ENCODE measurements at places on chromosomes 4 and X. TPM values are rescaled to one million over a fixed set of nuclear protein-coding genes. Genes with fewer than 3 reads are reported as not detected.

DNA sequence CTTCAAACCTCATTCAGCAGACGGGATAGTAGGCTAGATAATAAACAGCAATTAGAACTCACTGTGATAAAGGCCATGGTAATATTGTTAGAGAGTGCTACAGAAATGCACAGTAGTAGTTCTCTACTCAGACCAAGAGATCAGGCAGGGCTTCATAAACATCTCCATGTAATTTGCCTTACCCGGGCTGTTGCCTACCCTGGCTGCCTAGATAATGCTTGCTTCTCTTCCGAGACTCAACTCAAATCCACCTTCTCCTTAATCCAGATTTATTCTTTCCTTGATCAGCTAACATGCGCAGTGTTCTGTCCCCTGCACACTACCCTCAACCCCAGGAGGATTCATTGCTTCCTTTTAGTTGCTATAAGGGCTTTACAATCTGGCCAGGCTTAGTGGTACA, 21.8 kb downstream of the ANK2 start:
- no peak for DNase-seq

- no peak for DNase-seq
Observed at GRCh38 chr4:61293707-61294400, 93.7 kb downstream of the ADGRL3 start.

- no peak for DNase-seq
Observed at GRCh38 chr4:150280081-150280895, 202.0 kb downstream of the DCLK2 start.

- DNase-seq = no peak
Observed at GRCh38 chrX:69010339-69010738, 154.9 kb downstream of the PJA1 start.

GRCh38 chr4:84913176-84913575, 53.3 kb downstream of the WDFY3 start:
- DNase-seq = no peak

The PRRG3 gene
- polyA plus RNA-seq = 32.9 TPM

The SLC6A8 gene
- polyA plus RNA-seq = 36.2 TPM

The UBE2D3 gene
- 273 TPM for polyA plus RNA-seq

All from muscle of arm (tissue), 14 donors.